HuH-7.5 (cell line): ENCODE measurements at places on chromosomes 7 and 10.

DNA sequence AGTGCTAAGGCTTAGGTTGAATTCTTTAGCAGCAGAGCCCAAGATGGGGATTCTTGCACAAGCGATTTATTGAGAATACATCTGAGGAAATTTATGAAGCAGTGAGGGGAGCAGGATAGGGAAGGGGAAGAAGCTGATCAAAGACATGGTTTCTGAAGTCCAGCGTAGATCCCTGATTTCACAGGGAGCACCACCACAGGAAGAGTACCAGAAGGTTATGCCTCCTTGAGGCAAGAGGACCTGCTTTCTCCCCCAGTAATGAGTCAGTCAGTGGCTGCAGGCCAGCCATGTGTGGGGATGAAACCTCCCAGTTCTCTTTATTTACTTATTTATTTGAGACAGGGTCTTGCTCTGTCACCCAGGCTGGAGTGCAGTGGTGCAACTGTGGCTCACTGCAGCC, 35.0 kb upstream of the CBLL1 start:
- DNase-seq = no peak

GRCh38 chr10:1249142-1249920, 193.1 kb downstream of the WDR37 start:
- DNase-seq = no peak

DNA sequence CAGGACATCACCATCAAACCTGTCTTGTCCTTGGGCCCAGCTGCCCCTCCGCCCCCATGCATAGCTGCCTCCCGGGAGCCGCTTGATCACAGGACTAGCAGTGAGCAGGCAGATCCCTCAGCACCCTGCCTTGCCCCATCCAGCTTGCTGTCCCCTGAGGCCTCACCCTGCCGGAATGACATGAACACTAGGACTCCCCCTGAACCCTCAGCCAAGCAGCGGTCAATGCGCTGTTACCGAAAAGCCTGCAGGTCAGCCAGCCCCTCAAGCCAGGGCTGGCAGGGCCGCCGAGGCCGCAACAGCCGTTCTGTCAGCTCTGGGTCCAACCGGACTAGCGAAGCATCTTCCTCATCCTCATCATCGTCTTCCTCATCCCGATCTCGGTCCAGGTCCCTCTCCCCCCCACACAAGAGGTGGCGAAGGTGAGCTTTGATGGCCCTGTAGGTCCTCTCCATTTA, 5.2 kb upstream of the NOLC1 start:
- DNase-seq = no peak

DNA sequence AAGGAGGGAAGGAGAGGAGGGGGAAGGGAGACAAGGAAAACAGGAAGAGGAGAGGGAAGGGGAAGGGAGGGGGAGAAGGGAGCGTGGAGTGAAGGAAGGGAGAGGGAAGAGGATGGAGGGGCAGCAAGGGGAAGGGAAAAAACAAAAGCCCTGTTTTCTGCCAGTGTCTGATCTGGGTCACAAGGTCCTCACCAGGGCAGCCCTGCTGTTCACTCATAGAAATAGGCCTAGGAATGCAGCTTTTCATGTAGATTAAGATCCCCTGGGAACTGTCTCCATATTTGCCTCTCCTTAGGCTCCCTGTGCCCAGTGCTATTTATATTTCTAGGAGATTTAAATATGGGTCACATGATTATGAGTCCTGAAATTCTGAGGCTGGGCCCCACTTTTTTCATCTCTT, 790.7 kb downstream of the TNS3 start:
- no peak for DNase-seq

DNA sequence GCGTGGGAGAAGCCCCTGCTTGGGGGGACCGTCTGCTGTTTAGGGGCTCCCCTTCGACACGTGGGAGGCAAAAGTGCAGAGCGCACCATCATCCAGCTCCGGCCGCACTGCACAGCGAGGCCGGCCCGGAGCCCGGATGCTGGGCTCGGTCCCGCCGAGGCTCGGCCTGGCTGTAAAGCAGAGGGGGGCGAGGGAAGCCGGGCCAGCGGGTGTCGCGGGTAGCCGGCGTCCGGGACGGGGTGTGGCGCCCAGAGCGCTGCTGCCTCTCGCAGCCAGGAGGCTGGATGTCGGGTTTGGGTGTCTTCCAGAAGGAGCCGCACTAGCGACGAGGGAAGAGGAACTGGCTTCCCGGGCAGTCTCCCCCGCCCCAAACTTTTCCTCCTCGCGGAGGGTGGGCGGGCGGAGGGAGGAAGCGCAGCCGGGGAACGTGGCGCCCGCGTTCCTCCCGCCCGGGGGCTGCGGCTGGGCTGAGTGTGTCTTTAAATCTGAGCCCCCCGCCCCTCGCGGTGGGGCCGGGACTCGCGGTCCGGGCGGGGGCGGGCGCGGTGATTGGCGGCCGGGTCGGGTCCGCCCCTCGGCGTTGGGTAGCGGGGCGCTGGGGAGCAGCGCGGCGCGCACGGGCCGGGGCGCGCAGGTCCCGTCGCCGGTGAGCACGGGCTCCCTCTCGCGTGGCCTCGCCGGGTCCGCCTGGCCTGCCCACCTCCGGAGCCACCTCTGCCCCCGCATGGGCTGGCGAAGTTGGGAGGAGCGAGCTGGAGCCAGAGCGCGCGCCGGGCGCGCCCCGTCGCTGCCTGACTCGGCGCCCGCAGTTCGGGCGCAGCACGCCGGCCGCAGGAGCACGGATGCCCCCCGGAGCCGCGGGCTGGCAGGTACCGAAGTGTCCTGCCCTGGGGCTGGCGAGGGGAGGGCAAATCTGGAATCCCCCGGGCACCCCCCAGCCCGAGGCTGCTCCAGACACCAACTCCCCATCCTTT, at the start of gene PALD1:
Gene PALD1 (plus strand): TSS at position 577 of the 974 bp plus-strand sequence. CDS start 47,185 bp downstream, outside the sequence.
- no peak for DNase-seq
